ENCODE measurements at places on chromosomes 6 and 20.
A peak's percentile ranks its signal among the peaks of the same experiment; 100 is the strongest.

DNA sequence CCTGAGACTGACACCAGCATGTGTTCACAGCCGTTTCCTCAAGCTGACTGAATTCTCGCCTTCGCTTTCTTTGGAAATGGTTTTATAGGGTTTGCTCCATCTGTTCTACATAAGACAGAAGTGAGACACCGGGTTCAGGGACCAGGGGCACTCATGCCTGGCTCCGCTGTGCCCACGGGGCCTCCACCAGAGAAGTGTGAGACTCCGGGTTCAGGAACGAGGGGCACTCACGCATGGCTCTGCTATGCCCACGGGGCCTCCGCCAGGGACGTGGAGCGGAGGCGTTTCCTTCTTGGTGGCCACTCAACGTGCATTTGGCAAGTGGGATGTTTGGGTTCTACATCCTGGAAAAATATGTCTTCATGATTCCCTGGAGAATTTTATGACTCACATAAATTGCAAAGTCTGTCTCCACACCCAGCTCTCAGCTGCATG is 106.6 kb downstream of the RNASET2 start:
- DNase-seq, result no peak

DNA sequence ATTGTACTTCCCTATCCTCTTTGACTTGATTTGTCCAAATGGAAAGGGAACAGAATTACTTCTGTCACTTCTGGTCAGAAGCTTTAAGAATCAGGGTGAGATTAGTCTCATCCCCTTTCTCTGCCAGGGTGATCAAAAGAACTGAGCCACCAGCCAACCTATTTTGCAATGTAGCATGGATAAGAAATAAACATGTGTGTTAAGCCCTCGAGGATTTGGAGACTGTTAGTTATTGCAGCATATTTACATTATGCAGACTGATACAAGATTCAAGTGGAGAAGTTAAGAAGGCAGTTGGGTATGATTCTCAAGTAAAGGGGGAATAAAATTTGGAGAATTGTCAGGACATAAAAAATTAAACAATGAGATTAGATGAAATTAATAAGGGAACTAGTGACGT is 106.0 kb downstream of the FRK start:
- no peak for DNase-seq

DNA sequence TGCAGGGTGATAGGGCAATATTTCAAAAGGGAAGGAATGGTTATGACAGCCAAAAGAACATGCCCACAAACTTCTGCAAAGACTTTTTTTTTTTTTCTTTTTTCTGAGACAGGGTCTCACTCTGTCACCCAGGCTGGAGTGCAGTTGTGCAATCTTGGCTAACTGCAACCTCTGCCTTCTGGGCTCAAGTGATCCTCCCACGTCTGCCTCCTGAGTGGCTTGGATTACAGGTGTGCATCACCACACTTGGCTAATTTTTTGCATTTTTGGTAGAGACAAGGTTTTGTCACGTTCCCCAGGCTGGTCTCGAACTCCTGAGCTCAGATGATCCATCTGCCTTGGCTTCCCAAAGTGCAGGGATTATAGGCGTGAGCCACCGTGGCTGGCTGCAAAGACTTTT is 117.6 kb upstream of the ADGRF1 start:
- DNase-seq, result no peak

GRCh38 chr6:89475634-89476033 is 42.7 kb downstream of the ANKRD6 start:
- peak; percentile 49 for DNase-seq

DNA sequence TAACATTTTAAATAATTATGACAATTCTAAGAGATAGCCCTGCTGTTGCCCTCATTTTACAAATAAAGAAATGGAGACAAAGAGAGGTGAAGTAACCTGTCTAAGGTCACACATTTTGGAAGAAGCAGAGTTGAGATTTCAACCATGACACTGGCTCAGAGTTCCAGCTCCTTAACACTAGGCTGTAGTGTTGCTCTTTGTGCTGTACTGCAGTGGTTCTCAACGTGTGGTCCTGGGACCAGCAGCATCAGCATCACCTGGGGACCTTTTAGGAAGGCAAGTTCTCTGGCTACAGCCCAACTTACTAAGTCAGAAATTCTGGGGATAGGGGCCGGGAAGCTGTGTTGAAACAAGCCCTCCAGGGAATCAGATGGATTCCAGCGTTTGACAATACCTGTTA is 62.4 kb upstream of the FERMT1 start:
- no peak for DNase-seq

GRCh38 chr6:150753371-150754064 is 112.0 kb upstream of the MTHFD1L start:
- no peak for DNase-seq

- no peak for DNase-seq
These were observed 63.5 kb downstream of the SLC2A10 start for GRCh38 chr20:46772901-46773300.

- DNase-seq, result no peak
These were observed 13.2 kb upstream of the EPB41L1 start for GRCh38 chr20:36141310-36141709.

DNA sequence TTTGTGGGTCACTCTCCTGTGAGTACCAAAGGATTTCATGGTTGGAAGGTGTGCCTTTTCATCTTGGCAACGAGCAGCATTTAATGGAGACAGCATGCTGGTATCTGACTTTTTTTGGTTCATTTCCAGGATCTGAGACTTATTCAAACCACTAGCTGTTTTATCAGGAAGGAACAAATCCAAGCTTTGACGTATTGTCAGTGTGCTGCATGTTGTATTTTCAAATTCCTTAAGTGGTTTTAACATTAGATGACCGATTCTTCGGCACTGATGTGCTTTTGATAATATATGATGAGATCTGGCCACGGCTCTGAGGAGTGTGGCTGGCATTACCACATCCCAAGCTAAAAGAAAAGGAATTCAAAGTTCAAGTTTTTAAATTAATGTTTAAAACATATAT is 6.4 kb downstream of the RMND1 start:
- DNase-seq, result no peak

DNA sequence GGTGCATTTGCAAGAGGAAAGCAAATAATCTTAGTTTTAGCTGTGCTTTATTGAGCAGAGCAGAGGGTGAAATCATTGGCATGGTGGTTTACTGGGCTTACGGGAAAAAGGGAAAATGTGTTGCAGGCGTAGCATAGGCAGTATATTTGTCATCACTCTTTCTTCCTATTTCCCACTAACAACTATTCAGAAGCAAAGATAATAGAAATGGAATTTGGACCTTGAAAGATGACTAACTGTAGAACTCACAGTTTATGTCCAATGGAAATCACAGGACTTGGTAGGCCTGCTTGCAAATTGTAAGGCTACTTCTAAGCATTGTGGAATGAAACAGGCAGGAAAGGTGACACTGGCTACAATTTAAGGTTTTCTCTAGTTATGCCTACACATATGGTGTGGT is 611.9 kb upstream of the MAN1A1 start:
- DNase-seq, result no peak

- no peak for DNase-seq
These were observed 224.0 kb downstream of the MYLK4 start for GRCh38 chr6:2526766-2527165.

DNA sequence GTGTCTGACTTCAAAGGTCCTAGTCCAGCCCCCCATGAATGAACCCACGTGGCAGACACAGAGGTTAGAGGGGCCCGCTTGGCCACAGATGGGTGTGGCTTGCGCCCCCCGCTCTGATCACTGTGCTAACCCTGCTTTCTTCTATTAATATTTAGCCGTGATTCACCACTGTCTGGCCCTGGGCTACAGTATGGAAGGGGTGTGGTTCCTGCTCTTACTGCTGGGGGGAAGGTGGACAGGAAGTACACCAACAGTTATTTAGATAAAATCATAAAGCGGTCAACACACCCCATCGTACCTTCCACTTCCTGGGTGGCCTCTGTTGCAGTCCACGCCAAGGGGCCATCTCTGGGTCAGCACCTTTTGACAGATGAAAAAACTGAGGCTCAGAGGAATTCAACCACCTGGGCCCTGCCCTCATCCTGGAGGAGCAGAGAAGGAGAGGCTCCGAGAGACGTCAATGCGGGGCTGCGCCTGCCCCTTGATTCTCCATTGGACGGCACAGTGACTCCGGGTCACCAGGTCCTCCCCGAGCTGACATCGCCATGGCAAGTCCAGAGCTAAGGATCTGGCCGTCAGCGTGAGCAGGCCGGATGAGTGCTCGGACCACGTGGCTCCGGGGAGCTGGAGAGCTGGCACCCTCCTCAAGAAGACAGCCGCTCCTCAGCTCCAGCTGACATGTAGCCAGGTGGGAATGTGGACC is 206.3 kb downstream of the PREX1 start:
- DNase-seq, result no peak

DNA sequence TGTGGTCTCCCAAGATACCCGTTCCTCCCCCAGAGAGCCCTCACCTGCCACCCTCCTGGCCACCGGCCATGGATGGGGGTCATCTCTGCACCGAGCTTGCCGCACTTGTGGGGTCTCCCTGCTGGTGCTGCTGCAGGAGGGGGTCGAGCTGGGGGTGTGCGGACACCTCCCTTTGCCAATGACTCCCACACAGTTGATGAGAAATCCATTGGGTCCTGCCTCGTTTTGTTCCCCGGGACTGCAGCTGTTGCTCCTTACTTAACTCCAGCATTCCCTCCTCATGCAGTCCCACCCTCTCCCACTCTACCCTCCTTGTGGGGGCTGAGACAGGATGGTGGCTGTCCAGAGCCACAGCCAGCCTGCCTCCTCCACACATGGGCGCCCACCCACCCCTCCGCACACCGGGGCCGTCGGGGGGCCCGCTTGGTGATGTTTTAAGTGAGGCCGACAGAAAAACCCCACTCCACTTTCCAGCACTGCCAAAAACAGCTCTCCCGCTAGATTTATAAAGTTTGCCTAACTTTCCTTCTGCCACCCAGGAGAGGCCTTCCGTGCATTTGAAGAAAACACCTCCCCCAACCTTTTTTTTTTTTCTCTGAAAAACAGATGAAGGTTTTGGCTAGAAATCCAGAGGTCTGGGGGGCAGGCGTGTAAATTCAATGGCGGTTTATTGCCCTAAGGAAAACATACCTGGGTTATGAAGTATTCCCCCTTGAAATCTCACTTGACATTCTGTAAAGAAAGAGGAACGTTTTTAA is 53.5 kb upstream of the APCDD1L start:
- DNase-seq, result no peak

GRCh38 chr20:43944653-43945235 is 30.1 kb downstream of the TOX2 start:
- DNase-seq, result peak; percentile 3
